ENCODE measurements at places on chromosomes 2 and 18.

- DNase-seq: no peak
Measured at GRCh38 chr2:222598611-222599010, 57.3 kb downstream of the FARSB start.

- DNase-seq: no peak
Measured at GRCh38 chr18:74790451-74790850, 192.8 kb downstream of the ZNF407 start.

- no peak for DNase-seq
Measured at GRCh38 chr2:212815453-212815852, 276.9 kb upstream of the ERBB4 start.

- no peak for DNase-seq
Measured at GRCh38 chr18:36499938-36500337, 202.4 kb downstream of the FHOD3 start.

- DNase-seq: no peak
Measured at GRCh38 chr2:85699325-85699724, 5.2 kb downstream of the GNLY start.

DNA sequence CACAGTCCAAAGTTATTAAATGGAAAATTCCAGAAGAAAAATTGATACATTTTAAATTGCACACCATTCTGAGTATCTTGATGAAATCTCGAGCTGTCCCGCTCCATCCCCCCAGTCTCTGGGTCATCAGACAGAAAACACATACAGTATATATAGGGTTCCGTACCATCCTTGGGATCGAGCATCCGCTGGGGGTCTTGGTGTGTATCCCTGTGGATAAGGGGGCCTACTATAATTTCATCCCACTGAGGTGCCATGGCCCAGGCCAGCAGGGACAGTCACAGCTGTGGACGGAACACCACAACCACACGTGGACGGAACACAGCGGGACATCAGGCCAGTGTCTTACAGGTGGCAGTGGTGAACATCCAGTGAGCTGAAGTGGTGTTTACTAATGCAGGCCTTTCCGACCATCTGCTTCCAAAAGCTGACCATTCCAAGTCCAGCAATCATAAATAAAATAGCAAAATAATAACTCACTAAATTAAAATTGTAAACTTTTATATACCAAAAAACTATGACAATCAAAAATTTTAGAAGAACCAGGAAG lies 14.0 kb downstream of the TWIST2 start:
- DNase-seq: no peak

Measured in occipital lobe (tissue), 3 donors.